Smooth muscle cell of trachea (primary cell): ENCODE measurements at places on chromosomes 7 and 10. TPM values are rescaled to one million over a fixed set of nuclear protein-coding genes. Genes with fewer than 3 reads are reported as not detected.

The NFE2L3 gene
- total RNA-seq = 1.2 and 5.1 TPM in 2 replicates

The CELF2 gene
- total RNA-seq = 21.1 and 42.2 TPM in 2 replicates

The ABCA13 gene
- total RNA-seq = 2.5 and 5.1 TPM in 2 replicates

The OTUD1 gene
- 4.9 and 5.3 TPM in 2 replicates for total RNA-seq

The EGFR gene
- 87.7 and 88.3 TPM in 2 replicates for total RNA-seq

The RPS24 gene
- total RNA-seq = 1,902 and 2,033 TPM in 2 replicates

The HSPA14 gene
- total RNA-seq = 9.8 and 23.9 TPM in 2 replicates

The SIRT1 gene
- total RNA-seq = 12.6 and 15.0 TPM in 2 replicates

The TMEM209 gene
- 10.0 and 10.3 TPM in 2 replicates for total RNA-seq

The NPY4R gene
- 0.17 TPM in 1 of 2 replicates, not detected in the other for total RNA-seq

The CRPPA gene
- 1.2 and 2.0 TPM in 2 replicates for total RNA-seq

The TAS2R4 gene
- total RNA-seq = 0.58 and 1.7 TPM in 2 replicates

The CFTR gene
- total RNA-seq = not detected in 2 replicates

The GBX1 gene
- not detected in 2 replicates for total RNA-seq

The FEZF1 gene
- total RNA-seq = not detected in 2 replicates

The SFMBT2 gene
- 1.7 and 5.2 TPM in 2 replicates for total RNA-seq

The NEUROG3 gene
- total RNA-seq = not detected in 2 replicates

The SUPV3L1 gene
- 29.2 and 29.8 TPM in 2 replicates for total RNA-seq

The CHST3 gene
- 15.4 and 26.3 TPM in 2 replicates for total RNA-seq

The ARMC3 gene
- not detected in 2 replicates for total RNA-seq

The CLRN3 gene
- total RNA-seq = not detected in 2 replicates

The ASB10 gene
- not detected in 2 replicates for total RNA-seq

The DKK1 gene
- 26.8 and 71.0 TPM in 2 replicates for total RNA-seq

The PDLIM1 gene
- 15.0 and 16.0 TPM in 2 replicates for total RNA-seq

The PITX3 gene
- 0.17 TPM in 1 of 2 replicates, not detected in the other for total RNA-seq

The ZNF33A gene
- 9.9 and 15.3 TPM in 2 replicates for total RNA-seq

The NUTM2B gene
- total RNA-seq = 0.15 and 1.2 TPM in 2 replicates

The TAS2R5 gene
- 0.73 and 1.7 TPM in 2 replicates for total RNA-seq

The AGBL3 gene
- 0.83 and 1.7 TPM in 2 replicates for total RNA-seq

The CYP26C1 gene
- total RNA-seq = under 0.01 TPM in 1 of 2 replicates, not detected in the other

The AFAP1L2 gene
- 0.17 and 0.29 TPM in 2 replicates for total RNA-seq

The HERPUD2 gene
- 22.4 and 40.4 TPM in 2 replicates for total RNA-seq

The SPDYE11 gene
- under 0.01 TPM in 1 of 2 replicates, not detected in the other for total RNA-seq

The IDE gene
- 22.8 and 24.3 TPM in 2 replicates for total RNA-seq

The SPDYE9 gene
- under 0.01 TPM in 1 of 2 replicates, not detected in the other for total RNA-seq

The GJD4 gene
- not detected in 2 replicates for total RNA-seq

The PAX4 gene
- total RNA-seq = not detected in 2 replicates

The STEAP2 gene
- total RNA-seq = 37.7 and 48.5 TPM in 2 replicates

The CHAT gene
- not detected in 2 replicates for total RNA-seq

The IQUB gene
- 0.83 and 1.2 TPM in 2 replicates for total RNA-seq

The KCNMA1 gene
- 44.8 and 61.7 TPM in 2 replicates for total RNA-seq

The AGR2 gene
- not detected in 2 replicates for total RNA-seq

The EPHA1 gene
- under 0.01 and 0.15 TPM in 2 replicates for total RNA-seq

The AGMO gene
- total RNA-seq = under 0.01 and 1.0 TPM in 2 replicates

The RPP30 gene
- 29.4 and 47.4 TPM in 2 replicates for total RNA-seq

The PAPSS2 gene
- total RNA-seq = 114 and 149 TPM in 2 replicates

The ANK3 gene
- total RNA-seq = 0.99 and 4.5 TPM in 2 replicates

The SPDYE1 gene
- total RNA-seq = not detected in 2 replicates

The CDHR1 gene
- not detected in 2 replicates for total RNA-seq

The OR9A2 gene
- not detected in 2 replicates for total RNA-seq

The ATP6V0E2 gene
- 25.6 and 26.6 TPM in 2 replicates for total RNA-seq

The GNAT3 gene
- not detected in 2 replicates for total RNA-seq

The ACTL6B gene
- not detected in 2 replicates for total RNA-seq

The DOCK1 gene
- 86.0 and 108 TPM in 2 replicates for total RNA-seq

The LOXL4 gene
- total RNA-seq = 14.1 and 78.2 TPM in 2 replicates

The LRMDA gene
- 2.0 and 2.5 TPM in 2 replicates for total RNA-seq
